Right cardiac atrium (tissue), 5 donors: ENCODE measurements at places on chromosomes 6 and 20. TPM values are rescaled to one million over a fixed set of nuclear protein-coding genes. Genes with fewer than 3 reads are reported as not detected.

The GPX5 gene
- not detected for polyA plus RNA-seq

The DYNLT2 gene
- 1.2 TPM for polyA plus RNA-seq

The RSPH3 gene
- polyA plus RNA-seq = 4.5 TPM

The KIF25 gene
- polyA plus RNA-seq = 0.25 TPM

The FAM209B gene
- 0.84 TPM for polyA plus RNA-seq

The HSPA12B gene
- 8.9 TPM for polyA plus RNA-seq

The RAD21L1 gene
- polyA plus RNA-seq = not detected

The RAET1G gene
- polyA plus RNA-seq = 0.20 TPM

The MKKS gene
- 20.0 TPM for polyA plus RNA-seq

The TNXB gene
- 99.0 TPM for polyA plus RNA-seq

The NCOA5 gene
- polyA plus RNA-seq = 9.5 TPM

The STAU1 gene
- 33.2 TPM for polyA plus RNA-seq

The GPSM3 gene
- polyA plus RNA-seq = 4.0 TPM

The ARMC12 gene
- 0.32 TPM for polyA plus RNA-seq

The TREM2 gene
- polyA plus RNA-seq = 1.2 TPM

The RHAG gene
- 2.8 TPM for polyA plus RNA-seq

The ZNF311 gene
- polyA plus RNA-seq = 0.63 TPM

The NKAPL gene
- 5.5 TPM for polyA plus RNA-seq

The LTB gene
- 0.61 TPM for polyA plus RNA-seq

The EGFL8 gene
- polyA plus RNA-seq = 12.6 TPM

The C6orf118 gene
- polyA plus RNA-seq = not detected

The MYO6 gene
- 3.3 TPM for polyA plus RNA-seq

The TMEM74B gene
- polyA plus RNA-seq = 7.8 TPM

The PTK7 gene
- polyA plus RNA-seq = 4.1 TPM

The SRSF12 gene
- polyA plus RNA-seq = 0.14 TPM

The ZNF341 gene
- polyA plus RNA-seq = 2.0 TPM

The LY6G6F gene
- not detected for polyA plus RNA-seq

The ALDH8A1 gene
- polyA plus RNA-seq = 0.23 TPM

The PI16 gene
- polyA plus RNA-seq = 69.5 TPM

The ENPP5 gene
- 9.8 TPM for polyA plus RNA-seq

The HLA-DQB2 gene
- not detected for polyA plus RNA-seq

The GLO1 gene
- polyA plus RNA-seq = 109 TPM

The SRMS gene
- polyA plus RNA-seq = not detected

The KCNK5 gene
- 1.4 TPM for polyA plus RNA-seq

The CST3 gene
- 1,076 TPM for polyA plus RNA-seq

The ARFGEF2 gene
- 10.8 TPM for polyA plus RNA-seq
